ENCODE measurements at places on chromosomes 2 and 18.

GRCh38 chr18:6661692-6662415, 67.7 kb upstream of the ARHGAP28 start:
- DNase-seq, result no peak

GRCh38 chr2:46847185-46847710, 68.4 kb downstream of the MCFD2 start:
- no peak for DNase-seq

DNA sequence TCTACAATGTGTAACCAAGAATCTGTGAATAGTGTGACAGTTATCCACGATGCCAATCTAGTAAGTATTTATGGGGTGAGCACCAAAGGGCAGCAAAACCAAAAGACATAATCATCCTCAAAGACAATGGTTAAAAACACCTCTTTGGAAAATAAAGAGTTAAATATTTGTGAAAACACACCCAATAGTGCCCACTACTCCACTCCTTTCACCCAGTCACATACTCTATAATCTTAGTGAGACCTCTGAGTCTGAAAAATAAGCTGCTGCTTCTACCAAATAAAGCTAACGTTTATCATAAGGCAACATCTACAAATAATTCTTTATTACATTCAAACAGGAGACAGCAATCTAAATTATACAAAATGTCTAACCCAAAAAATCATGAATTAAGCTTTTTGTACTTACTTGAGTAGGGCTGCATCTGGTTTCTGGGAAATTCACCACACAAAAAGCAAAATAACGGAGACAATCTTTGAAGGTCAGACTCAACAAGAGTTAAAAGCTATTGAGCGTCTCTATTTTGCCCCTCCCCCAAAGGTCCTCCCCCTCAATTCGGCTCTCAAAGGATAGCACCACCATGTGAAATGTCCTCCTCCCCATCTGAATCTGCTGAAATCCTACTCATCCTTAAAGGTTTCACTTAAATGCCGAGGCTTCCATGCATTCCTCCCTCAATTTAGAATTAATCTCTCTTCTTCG, 2.0 kb downstream of the RAPH1 start:
- DNase-seq, result no peak

- no peak for DNase-seq
Measured at GRCh38 chr2:148508878-148509287, 135.7 kb upstream of the EPC2 start.

GRCh38 chr2:72579591-72580180, 246.1 kb downstream of the EXOC6B start:
- DNase-seq, result no peak

DNA sequence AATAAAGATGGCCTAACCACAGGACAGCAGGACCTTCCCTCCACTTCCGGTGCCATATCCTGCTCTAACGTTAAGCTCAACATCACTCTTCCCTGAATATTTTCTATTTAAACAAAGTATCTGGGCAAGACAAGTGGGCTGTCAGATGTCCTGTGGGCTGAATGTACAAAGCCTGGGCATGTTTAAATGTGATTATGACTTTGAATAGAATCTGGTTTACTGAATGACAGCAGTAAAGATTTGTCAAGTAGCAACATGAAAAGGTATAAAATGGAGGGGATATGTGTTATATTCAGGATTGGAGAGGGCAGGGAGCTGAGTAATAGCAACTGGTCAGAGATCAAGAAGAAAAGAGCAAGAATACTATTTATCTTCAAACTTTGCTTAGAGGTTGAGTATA, 540.9 kb downstream of the NRXN1 start:
- no peak for DNase-seq

- DNase-seq, result no peak
Measured at GRCh38 chr2:181022652-181023051, 42.2 kb downstream of the UBE2E3 start.

DNA sequence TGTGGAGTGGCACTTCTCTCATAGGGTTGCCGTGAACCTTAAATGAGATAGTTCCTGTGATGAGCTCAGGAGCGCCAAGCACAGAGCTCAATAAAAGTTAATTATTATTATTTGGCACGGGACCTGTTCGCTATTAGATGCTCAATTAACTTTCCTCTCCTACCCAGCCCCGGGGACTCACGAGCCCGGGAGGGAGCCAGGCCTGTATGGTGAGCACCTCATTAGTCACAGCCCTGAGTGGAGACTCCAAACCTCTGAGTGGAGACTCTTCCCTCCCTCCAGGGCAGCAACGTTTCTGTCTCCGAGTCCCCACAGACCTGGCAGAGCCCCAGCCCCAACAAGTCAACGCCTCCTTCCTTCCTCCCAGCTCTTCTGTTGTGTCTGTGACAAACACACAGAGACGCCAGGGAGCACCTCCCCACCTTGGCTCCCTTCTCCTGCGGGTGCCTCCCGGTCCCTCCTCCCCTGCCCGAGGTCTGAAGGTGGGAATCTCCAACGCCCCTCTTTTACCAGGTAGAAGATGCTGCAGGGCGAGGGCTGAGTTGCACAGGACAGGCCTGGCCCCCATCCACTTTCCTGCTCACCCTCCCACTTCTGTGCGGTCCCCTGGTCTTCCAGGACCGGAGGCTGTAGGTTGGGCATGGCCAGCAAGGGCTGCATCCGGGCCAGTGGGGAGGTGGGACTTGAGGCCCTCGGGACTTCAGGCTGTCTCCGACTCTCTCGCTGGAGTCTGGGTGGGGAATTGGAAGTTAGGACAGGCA, 52.7 kb upstream of the ODC1 start:
- no peak for DNase-seq

DNA sequence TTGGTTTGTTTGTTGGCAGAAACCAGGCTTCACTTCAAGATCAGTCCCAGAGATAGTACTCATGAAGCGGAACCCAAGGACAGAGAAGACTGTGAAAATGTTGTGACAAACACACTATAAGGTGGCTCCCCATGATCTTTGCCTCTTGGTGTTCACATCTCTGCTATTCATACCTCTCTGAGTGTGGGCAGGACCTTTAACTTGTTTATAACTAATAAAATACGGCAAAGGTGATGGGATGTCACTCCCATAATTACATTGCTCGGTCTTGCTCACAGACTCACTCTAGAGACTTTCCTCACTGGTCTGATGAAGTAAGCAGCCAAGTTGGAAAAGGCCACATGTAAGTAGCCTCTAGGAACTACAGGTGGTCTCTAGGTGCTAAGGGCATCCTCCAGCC, 30.6 kb upstream of the UGP2 start:
- no peak for DNase-seq

DNA sequence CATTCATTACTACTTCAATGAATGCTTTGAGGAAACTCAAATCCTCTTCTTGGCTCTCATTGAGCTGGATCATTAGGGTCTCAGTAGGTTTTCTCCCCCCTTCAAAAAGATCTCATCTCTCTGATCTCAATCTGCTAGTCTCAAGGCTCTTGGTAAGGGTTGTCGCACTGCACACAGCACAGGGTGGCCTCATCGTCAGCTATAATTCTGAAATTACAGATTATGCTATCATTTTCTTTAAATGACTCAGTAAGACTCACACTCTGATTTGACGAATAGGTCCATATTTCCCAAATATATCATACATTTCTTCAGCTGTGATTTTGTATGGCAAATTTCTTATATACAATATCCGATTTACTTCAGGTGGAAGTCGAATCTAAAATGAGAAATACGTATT, 2.3 kb downstream of the SF3B6 start:
- DNase-seq, result no peak

DNA sequence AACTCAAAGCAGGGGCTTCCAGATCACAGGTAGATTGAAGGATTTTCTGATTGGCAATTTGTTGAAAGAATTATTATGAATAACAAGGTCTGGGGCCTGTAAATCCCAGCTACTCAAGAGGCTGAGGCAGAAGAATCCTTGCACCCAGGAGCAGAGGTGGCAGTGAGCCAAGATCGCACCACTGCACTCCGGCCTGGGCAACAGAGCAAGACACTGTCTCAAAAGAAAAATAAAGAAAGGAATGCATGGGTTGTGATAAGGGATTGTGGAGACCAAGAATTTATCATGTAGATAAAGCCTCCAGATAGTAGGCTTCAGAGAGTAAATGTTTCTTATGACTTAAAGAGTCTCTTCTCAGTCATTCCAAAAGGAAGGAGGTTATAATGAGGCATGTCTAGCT, 35.8 kb upstream of the DYNAP start:
- no peak for DNase-seq

- DNase-seq, result no peak
Measured at GRCh38 chr18:27223526-27224291, 38.6 kb upstream of the CHST9 start.

DNA sequence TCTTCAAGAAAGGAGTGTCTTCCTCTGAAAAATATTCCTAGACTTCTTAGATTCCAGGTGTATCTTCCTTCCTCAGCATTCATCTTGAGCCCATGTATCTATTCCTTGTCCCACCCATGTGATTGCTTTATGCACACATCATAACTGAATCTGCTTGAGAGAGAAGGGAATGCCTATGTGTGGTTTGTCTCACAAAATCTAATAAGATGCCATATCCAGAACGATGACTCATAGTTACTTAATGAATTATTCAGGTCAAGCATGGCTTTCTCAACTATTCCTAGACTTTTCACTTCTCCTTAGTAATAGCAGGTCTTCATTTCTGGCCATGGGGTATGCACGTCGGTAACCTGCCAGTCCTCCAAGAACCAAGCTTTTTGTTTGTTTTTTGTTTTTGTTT, 121.8 kb downstream of the SETBP1 start:
- no peak for DNase-seq

- DNase-seq, result no peak
Measured at GRCh38 chr2:122236152-122236874, 480.9 kb downstream of the TSN start.

DNA sequence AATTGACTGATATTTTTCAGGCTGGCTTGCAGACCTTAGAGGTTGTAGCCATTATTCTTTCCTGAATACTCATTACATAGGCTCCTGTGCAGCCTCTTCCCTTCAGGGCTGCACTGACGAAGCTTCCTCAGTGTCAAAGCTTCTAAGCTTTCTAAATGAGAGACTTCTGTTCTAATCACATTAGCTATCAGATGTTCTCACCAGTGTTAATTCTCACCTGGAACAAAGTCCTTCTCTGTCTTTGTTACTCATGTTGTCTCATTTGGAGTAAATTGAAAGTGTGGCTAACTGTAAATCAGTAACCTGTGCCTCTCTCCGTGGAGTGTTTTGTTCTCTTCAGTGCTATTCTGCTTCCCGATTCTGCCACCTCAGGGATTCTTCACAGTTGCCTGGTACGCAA, 76.9 kb downstream of the MC4R start:
- no peak for DNase-seq

GRCh38 chr2:44139741-44140140, 28.9 kb upstream of the PPM1B start:
- DNase-seq, result no peak

GRCh38 chr18:51191128-51191717, 6.3 kb downstream of the MEX3C start:
- DNase-seq, result peak; percentile 29

- no peak for DNase-seq
Measured at GRCh38 chr2:12317814-12318426, 398.8 kb upstream of the TRIB2 start.

- peak; percentile 66 for DNase-seq
Measured at GRCh38 chr2:112626604-112627059, 19.1 kb upstream of the SLC20A1 start.

DNA sequence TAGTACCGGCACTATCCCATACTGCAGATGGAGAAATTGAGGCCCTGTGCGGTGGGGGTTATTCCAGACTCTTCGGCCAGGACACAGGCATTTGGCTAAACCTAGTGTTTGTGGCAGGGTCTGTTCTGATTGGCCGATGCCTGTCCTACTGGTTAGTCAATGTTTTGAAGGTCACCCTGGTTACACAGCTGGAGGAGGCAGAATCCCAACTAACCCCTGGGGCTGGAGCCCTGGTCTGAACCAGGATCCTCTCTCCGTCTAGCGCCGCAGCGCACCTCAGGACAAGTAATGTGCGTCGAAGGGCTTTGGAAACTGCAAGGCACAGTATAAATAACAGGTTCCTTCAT, 19.4 kb downstream of the TEX44 start:
- DNase-seq, result no peak

- no peak for DNase-seq
Measured at GRCh38 chr18:61471942-61472341, 138.7 kb downstream of the CDH20 start.

DNA sequence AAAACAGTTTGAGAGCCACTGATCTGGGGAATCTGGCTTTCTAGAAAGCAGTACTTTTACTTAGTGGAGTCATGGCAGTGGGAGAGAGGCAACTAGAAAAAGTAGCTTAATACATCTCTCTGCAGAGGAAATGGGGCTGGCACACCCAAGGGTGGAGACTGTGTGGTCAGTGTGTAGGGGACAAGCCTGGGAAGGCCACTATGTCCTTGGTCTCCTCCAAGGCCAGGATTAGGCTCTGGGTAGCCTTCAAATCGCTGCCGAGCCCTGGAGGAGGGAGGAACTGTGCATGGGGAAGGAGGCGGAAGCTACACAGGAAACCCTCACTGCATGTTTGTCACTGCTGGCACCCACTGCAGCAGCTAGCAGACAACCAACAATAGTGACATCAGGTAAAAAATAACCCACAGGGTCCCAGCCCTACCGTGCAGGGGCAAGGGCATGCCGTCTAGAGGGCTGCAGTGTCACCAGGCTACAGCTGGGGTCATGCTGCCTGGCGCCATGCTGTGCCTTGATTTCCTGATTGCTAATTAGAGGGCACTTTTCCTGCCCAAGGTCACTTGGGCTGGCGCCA, 34.8 kb downstream of the LBH start:
- DNase-seq, result peak; percentile 58

GRCh38 chr2:37816036-37816435, 109.1 kb upstream of the RMDN2 start:
- no peak for DNase-seq

- no peak for DNase-seq
Measured at GRCh38 chr2:55590810-55591440, 26.5 kb downstream of the PPP4R3B start.
